ENCODE measurements at places on chromosomes 4 and X. TPM values are rescaled to one million over a fixed set of nuclear protein-coding genes. Genes with fewer than 3 reads are reported as not detected.

UBL4A gene
- 23.6 TPM for polyA plus RNA-seq

TMEM150C gene
- 41.7 TPM for polyA plus RNA-seq

ABLIM2 gene
- polyA plus RNA-seq = 14.1 TPM

TMEM271 gene
- 0.54 TPM for polyA plus RNA-seq

- H3K36me3 ChIP-seq = no peaks in the 10 kb centered on the region
- no peak for DNase-seq
- no peak overlapping the region for H3K4me3 ChIP-seq
- H3K27ac ChIP-seq = no peak overlapping the region
- H3K4me1 ChIP-seq = no peaks in the 10 kb centered on the region
- no peaks in the 10 kb centered on the region for H3K27me3 ChIP-seq
Measured at GRCh38 chr4:177109769-177110168, 199.9 kb upstream of the NEIL3 start.
